Heart left ventricle (tissue), 16 donors: ENCODE measurements at places on chromosomes 3 and 15.
A peak's percentile ranks its signal among the peaks of the same experiment; 100 is the strongest.

- DNase-seq: no peak
Measured at GRCh38 chr15:28974142-28974541, 88.4 kb downstream of the APBA2 start.

DNA sequence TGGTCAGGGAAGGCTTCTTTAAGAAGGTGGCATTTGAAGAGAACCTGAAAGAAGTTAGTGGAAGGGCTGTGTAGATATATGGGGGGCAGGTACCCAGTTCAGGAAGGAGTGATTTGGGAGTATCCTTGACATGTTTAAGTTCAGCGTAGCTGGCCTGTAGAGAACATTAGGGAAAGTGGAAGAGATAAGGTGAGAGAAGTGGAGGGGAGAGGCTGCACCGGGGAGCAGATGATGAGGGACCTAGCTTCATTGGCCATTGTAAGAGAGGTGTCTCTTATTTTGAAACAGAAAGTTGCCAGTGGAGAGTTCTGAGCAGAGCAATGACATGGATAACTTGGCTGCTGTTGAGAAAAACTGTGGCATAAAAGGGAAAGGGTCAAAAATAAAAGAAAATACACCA, 44.6 kb upstream of the MME start:
- DNase-seq: no peak

- peak; percentile 91 for DNase-seq
Measured at GRCh38 chr3:194323785-194324735, 27.1 kb downstream of the CPN2 start.

DNA sequence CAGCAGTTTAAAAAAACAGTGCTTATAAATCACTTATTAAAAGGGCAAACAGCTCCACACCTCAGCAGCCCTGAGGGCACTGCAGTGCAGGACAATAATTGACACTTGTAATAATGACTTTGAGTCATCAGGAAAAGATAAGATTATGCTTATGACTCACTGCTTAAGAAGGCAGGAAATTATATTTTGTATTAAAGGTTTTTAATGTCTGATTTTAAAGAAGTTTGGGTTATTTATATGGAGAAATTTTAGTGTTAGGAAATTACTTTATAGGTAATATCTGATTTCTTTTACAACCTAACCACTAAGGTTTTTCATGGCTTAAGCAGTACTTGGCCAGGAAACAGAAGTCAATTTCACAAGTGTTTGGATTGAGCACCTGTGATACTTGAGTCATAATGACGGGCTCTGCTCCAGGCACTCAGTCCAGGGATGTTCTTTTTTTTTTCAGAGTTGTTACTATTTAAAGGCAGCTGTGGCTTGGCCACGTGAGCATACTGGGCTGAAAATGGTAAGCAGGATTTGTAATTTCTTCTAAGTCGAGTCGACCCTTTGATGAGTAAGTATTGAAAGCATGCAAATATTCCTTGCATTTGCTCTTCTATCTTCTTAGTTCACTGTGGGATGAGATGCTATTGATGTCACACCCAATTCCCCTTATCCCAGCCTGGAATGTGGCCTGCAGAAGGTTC, 21.6 kb upstream of the SLC6A20 start:
- DNase-seq: peak; percentile 55

- no peak for DNase-seq
Measured at GRCh38 chr15:88302373-88302772, 45.8 kb upstream of the NTRK3 start.

DNA sequence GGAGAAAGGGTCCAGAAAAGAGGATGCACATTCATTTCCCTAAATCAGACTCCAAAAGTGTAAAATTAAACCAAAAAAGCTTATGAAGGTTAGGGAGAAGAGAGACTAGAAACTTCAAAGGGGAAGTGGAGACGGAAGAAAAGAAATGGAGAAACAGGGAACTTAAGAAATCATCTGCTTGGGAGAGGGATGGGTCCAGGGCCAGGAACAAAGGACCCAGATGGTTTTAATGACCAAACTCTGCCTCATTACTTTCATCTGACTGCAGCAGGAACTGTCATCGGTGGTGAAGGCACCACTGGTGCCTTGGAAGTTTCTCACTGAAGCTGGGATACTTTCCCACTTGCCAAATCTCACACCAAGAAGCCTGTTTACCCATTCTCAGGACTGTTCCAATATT, 70.5 kb upstream of the SLC4A7 start:
- no peak for DNase-seq

DNA sequence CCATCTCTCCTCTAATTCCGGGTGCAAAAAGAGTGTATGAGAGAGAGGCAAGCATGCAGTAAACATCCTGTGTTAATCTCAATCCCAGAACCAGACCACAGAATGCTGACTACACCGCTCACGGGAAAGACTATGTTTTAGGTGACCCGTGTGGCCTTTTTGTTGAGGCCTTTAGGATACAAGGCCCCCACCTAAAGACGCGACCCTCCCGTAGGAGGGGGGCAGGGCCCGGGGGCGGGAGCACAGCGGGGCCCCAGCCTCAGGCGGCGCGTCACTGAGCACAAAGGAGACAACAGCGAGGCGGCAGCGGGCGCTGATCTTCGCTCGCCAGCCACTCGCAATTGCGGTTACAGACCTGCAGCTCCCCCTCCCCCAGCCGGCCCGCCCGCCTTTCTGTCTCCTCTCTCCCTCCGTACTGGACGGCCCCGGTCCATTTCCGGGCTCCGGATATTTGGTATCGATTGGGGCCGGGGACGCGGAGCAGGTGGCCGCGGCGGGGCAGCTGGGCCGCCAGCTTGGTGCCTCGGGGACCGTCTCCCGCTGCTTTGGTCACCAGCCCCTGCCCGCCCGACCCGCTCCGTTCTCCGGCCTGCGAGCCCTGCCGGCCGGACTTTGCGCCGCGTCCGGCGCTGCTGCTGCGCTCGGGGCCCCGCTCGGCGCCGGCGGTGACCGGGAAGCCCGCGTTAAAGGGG, at the start of gene CCDC50:
TSS of gene CCDC50 (plus strand) at position 433 of the 692 bp plus-strand sequence. CDS start 281 bp downstream, outside the sequence.
- peak; percentile 91 for DNase-seq

DNA sequence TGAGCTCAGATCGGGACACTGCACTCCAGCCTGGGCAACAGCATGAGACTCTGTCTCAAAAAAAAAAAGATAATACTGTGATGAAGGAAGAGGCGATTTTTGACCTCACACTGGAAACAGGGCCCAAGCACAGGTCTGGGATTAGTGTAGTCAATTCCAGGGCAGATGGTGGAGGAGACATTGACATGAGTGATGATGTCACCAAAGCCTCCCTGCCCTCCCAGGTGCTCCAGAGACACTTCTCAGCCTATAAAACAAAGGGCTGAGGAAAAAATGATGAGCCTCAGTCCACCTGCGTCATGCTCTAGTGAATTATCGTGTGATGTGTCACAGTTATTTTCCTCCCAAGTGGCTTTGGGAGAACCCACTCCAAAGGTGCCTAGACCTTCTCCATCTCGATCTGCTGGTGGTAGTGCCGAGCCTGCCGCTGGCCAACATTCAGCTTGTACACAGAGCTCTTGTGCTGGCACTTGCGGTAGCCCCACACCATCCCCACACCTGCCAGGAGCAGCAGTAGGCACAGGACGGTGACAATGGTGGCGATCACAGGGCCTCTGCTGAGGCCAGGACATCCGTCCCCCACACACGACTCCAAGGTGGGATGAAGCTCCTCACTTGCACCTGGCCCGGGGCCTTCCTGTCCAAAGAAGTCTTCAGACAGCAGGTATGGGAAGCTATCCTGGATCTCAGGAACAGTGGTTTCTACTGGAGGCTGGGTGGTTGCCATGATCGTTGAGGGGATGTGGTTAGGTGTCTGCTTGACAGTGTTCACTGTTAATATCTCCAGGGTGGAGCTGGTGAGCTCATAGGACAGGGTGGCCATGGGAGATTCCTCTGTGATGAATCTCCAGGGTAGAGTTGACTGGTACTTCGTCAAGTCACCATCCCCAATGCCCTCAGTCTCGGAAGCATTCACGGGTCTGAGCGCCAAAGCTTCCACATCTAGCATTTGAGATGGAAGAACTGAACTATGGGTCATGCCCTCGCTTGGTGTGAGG, 38.8 kb downstream of the CRTAP start:
- DNase-seq: no peak

GRCh38 chr3:119841808-119842471, 60.0 kb downstream of the NR1I2 start:
- DNase-seq: no peak

- peak; percentile 78 for DNase-seq
Measured at GRCh38 chr3:120450600-120451271, at the start of gene FSTL1. FSTL1 (minus strand) TSS chr3:120450992; CDS start chr3:120450746, 246 bp downstream.
